ENCODE measurements at places on chromosomes 1 and 21.

DNA sequence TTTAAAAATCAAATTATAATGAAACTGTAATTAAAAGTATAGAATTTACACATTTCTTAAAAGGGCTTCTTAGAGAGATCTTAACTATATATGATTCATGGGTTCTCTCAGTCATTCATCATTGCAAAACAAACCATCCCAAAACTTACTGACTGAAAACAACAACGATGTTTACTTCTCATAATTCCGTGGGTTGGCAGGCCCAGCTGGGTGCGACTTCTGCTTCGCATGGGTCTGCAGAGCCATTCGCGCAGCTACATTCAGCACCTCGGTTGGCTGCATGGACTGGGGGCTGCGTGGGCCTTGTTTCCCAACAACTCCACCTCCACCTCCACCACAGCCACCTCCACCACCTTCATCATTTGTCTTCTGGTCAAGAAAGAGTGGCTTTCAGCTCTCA lies 4.0 kb downstream of the SLAMF8 start:
- H3K27me3 ChIP-seq = no peaks in the 10 kb centered on the region
- H3K4me3 ChIP-seq = no peak overlapping the region
- H3K36me3 ChIP-seq = no peaks in the 10 kb centered on the region
- no peaks in the 10 kb centered on the region for H3K4me1 ChIP-seq

GRCh38 chr1:78553859-78554258 lies 63.1 kb downstream of the PTGFR start:
- H3K27ac ChIP-seq = no peak overlapping the region
- no peaks in the 10 kb centered on the region for H3K36me3 ChIP-seq

DNA sequence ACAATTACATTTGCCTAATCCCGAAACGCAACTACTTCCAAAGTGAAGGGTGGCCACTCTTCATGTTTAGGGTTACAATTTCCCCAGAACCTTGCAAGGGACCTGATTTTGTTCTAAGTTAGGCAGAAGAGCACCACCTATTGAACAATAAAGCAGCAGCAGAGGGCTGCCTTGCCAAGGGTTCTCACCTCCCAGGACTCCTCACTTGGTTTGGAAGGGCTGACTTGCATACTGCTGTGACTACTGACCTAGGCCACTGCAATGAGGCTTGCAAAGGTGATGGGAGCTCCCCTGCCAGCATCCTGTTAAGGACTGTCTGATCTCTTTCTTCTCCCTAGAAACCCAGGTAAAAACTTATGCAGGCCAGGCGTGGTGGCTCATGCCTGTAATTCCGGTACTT lies 14.2 kb downstream of the MTOR start:
- H3K27ac ChIP-seq = no peak overlapping the region
- no peak for DNase-seq
- peaks cover 10% of the 10 kb centered on the region for H3K4me1 ChIP-seq
- H3K27me3 ChIP-seq = no peaks in the 10 kb centered on the region

DNA sequence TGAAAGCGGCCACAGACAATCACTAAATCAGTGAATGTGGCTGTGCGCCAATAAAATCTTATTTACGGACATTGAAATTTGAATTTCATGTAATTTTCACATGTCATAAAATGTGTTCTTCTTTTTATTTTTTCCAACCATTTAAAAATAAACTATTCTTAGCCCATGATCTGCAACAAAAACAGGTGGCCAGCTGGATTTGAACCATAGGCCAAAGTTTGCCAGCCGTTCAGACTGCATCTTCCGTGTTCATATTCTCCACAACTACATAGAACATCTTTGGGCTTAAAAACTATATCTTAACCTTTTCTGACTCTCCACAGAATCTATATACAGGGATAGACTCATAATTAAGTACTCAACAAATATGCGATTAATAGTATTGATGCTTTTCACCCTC lies 81.2 kb upstream of the RALGPS2 start:
- H3K27me3 ChIP-seq = no peaks in the 10 kb centered on the region
- no peak for DNase-seq
- peaks cover 12% of the 10 kb centered on the region for H3K4me1 ChIP-seq
- no peak overlapping the region for H3K4me3 ChIP-seq
- peak overlapping the region; percentile 58 for H3K27ac ChIP-seq

DNA sequence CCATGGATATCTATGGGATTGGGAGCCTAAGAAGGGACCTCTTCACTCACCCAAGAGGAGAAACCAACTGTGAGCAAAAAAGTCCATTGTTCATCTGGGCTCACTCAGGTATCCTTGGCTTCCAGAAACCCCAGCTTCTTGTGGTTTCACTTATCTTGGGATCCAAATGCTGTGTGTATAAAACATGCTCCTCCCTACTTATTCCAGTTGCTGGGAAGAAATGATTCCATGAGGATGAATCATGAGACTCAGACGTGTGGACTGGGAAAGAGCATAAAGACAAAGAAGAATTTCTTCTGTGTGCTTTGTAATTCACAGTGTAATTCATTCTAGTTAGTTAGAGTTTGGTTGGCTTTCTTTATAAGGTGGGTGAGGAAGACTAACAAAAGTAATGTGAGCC lies 283.7 kb downstream of the ZNF648 start:
- no peaks in the 10 kb centered on the region for H3K36me3 ChIP-seq
- H3K27me3 ChIP-seq = peaks cover 3% of the 10 kb centered on the region
- H3K4me3 ChIP-seq = no peak overlapping the region
- H3K27ac ChIP-seq = no peak overlapping the region

- no peaks in the 10 kb centered on the region for H3K27me3 ChIP-seq
- peaks cover 4% of the 10 kb centered on the region for H3K4me1 ChIP-seq
- H3K27ac ChIP-seq = no peak overlapping the region
These were observed 19.7 kb upstream of the KCNC4 start for GRCh38 chr1:110190282-110190929.

- H3K36me3 ChIP-seq = no peaks in the 10 kb centered on the region
- no peaks in the 10 kb centered on the region for H3K27me3 ChIP-seq
- peak overlapping the region; percentile 12 for H3K27ac ChIP-seq
- DNase-seq = peak; percentile 46
- H3K4me1 ChIP-seq = peaks cover 9% of the 10 kb centered on the region
These were observed 72.2 kb upstream of the SELENON start for GRCh38 chr1:25727635-25728286.

- no peak overlapping the region for H3K27ac ChIP-seq
- no peaks in the 10 kb centered on the region for H3K4me1 ChIP-seq
- no peak for DNase-seq
- H3K4me3 ChIP-seq = no peak overlapping the region
- no peaks in the 10 kb centered on the region for H3K27me3 ChIP-seq
These were observed 46.9 kb upstream of the ADAMTS1 start for GRCh38 chr21:26892151-26892550.

GRCh38 chr1:210456731-210457255 lies 128.1 kb downstream of the HHAT start:
- H3K27ac ChIP-seq = no peak overlapping the region
- no peaks in the 10 kb centered on the region for H3K27me3 ChIP-seq
- no peak overlapping the region for H3K4me3 ChIP-seq
- no peak for DNase-seq
